ENCODE measurements at places on chromosomes 16 and 17.

DNA sequence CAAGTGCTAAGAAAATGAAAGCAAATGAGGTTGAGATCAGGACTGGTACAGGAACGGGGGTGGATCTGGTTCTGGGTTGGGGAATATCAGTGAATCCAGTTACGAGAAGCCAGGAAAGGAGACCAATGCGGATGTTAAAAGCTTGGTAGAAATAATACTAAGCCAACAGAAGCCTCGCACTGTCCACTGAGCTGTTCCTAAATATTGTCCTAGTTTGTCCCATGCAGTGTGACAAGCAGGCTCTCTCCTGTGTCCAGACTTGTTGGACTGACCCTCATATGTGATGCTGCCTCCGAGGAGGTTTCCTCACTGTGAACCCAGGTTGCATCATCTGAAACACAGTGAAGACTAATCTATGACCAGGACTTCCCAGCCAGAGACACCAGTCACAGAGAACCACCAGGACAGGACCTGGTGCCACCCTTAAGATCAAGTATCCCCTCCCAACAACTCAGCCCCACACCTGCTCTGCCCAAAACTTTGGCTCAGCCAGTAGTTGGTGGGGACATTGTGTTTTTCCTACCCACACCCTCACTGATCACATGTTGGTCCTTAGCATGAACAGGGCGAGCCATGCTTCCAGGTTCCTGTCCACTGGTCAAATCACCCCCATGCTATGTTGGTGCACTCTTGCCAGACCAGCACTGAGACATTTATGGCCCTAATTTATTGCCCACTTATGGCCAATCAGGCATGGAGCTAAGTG is 32.7 kb upstream of the SCNN1B start:
- no peak for DNase-seq

GRCh38 chr17:82073446-82073845 is 7.8 kb upstream of the DUS1L start:
- DNase-seq = no peak

GRCh38 chr17:79561486-79562133 is 49.2 kb downstream of the RBFOX3 start:
- DNase-seq = no peak

DNA sequence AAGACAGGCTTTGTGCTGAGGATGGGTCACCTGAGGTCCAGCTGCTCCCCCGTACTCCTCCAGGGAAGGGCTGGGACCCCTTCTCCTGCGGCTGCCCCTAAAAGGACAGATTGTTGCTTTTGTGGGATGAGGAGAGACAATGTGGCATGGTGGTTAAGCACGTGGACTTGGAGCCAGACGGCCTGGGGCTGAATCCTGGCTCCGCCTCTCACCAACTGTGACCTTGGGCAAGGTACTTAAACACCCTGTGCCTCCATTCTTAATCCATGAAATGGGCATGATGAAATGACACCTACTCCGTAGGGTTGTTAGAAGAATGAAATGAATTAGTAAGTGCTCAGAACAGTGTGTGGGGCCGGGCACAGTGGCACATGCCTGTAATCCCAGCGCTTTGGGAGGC is 39.6 kb upstream of the PLCG2 start:
- DNase-seq = no peak

DNA sequence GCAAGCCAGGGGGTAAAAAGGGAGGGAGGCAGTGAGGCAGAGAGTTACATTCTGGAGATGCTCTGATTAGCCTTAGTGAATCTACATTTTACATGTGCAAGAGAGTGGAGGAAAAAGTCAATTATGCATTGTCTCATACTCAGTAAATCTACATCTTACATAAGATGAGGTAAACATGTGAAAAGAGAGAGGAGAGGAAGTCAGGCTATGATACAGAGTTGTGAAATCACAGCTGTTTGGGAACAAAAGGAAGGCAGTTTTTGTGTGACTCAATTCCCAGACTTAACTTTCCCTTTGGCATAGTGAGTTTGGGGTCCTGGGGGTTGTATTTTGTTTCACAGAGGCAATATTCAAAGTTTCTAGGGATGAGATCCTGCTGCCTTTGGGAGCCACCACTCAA is 67.8 kb downstream of the GP2 start:
- DNase-seq = no peak

- DNase-seq = no peak
These were observed 2.2 kb downstream of the LMF1 start for GRCh38 chr16:968620-969019.

DNA sequence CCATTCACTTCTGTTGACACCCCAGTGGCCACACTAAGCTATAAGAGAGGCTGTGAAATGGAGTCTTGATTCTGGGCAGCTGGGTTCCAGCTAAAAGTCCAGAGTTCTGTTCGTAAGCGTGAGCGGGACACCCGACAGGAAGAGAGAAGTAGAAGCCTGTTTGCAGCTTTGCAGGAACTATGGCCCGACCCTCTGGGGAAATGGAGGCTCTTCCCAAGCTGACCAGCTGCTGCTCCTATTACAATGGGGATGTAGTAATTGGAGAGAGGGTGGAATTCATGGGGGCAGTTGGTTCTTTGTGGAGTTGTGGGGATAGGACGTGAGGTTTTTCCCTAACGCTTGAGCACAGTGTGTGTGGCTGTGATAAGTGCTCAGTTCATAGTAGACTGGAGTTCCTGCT is 28.4 kb downstream of the UBALD1 start:
- DNase-seq = no peak

GRCh38 chr17:332558-333322 is 19.9 kb downstream of the RPH3AL start:
- DNase-seq = peak; percentile 82

DNA sequence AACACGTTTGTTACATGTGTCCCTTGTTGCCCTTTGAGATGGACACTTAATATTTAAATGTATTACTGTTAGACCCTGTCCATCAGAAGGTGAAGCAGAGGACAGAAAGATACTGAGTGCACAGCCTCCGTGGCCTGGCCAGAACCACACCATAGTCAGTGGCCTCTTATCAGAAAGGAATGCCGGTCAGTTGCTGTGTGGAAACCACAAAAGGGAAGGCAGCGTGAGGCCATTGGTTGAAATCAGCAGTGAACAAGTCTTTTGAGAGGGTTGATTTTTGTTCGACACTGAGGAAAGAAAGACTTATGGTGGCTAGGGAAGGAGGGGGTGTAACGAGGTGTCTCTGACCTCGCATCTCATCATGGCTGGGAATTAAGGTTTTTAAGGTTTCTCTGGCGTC is 85.4 kb upstream of the CLEC18A start:
- peak; percentile 44 for DNase-seq

DNA sequence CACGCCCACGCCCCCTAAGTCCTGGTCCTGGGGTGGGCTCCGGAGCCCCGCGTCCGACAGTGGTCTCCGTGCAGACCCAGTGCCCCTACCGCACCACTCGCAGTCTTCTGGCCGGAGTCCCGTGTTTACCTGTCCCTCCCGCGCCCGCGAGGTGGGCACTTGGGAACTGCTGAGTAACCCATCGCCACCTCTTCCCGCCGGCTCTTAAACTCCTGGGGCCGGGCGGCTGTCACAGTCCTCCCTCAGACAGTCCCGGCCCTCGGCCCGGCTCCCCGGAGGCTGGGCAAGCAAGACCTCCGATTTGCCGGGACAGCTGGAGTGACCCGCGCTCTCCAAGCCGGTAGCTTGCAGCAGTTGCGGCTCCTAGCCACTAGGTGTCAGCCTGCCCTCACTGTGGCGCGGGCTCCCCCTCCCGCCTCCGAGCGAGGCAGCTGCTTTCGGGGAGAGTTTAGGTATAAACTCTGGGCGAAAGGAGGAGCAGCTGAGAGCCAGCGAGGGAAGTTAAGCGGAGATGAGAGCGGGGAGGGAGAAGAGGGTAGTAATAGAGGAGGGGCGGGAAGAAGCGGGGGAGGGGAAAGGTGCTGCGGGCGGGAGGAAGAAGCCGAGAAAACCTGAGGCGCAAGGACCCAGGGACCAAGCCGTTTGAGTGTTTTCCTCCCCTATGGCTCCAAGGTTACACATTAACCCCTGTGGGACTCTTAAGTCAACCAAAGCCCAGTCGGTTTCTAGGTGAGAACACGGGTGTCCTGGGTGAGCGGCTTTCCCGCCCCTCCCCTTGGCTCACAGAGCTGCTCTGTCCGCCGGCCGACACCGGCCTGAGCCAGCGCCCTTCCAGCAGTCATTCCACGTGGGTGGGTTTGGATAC is 826 bp upstream of the TLCD1 start:
- DNase-seq = peak; percentile 90

GRCh38 chr17:3630781-3631180 is 5.3 kb downstream of the SHPK start:
- DNase-seq = no peak

GRCh38 chr16:1923299-1924034 is 5.3 kb upstream of the HS3ST6 start:
- DNase-seq = peak; percentile 63

DNA sequence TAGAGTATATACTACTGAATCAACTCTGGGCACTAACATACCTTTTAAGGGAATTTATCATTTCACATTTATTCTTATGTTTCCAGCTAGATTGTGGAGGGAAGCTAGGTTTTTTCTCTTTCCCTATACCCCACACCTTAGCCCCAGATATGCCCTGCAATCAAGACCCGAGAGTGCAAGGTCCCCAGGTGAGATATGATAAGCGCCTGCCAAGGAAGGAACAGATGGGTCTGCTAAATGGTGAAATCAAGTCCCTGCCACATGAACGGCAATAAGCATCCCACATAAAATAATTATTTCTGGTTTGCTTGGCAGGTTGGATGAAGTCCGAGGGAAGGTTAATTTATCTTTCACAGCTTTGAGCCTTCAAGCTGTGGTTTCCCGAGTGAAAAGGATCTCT is 195.5 kb downstream of the TOX3 start:
- no peak for DNase-seq

GRCh38 chr17:10683853-10684252 is 13.5 kb downstream of the SCO1 start:
- peak; percentile 16 for DNase-seq

- no peak for DNase-seq
These were observed 457.2 kb upstream of the CDH11 start for GRCh38 chr16:65579050-65579449.

GRCh38 chr17:37322826-37323561 is 52.8 kb upstream of the C17orf78 start:
- DNase-seq = no peak

- DNase-seq = no peak
These were observed 13.0 kb downstream of the HYDIN start for GRCh38 chr16:71217506-71217905.

- DNase-seq = no peak
These were observed 1.3 kb upstream of the CDH3 start for GRCh38 chr16:68643847-68644246.
